ENCODE measurements at places on chromosomes 12 and 14.
A peak's percentile ranks its signal among the peaks of the same experiment; 100 is the strongest.

DNA sequence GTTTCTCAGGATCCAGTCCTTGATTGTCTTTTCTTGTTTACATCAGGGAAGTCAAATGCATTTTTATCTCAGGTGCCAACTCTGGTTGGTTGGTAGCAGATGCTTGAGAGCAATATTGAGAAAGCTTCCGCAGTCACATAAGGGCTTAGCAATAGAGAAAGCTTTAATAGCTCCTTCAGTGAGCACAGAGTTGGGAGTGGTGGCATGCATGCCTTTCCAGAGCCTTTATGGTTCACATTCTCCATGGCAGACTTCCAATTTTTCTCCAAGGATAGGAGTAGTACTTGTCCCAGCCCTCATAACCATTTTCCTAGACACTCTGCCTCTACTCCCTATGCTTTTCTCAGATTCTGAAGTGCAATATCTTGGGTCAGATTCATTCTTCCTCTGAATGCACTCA lies 280.4 kb downstream of the AEBP2 start:
- no peak for DNase-seq

DNA sequence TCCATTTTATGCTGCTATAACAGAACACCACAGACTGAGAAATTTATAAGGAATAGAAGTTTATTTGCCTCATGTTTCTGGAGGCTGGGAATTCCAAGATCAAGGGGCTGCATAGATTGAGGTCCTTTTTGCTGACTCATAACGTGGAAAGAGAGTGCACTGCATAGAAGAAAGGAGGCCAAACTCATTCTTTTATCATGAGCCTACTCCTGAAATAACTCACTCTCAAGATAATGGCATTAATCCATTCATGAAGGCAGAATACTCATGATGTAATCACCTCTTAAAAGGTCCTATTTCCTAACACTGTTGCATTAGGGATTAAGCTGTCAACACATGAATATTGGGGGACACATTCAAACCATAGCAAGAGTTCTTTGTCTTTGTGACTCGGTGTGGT lies 60.0 kb upstream of the FBXO33 start:
- no peak for DNase-seq

DNA sequence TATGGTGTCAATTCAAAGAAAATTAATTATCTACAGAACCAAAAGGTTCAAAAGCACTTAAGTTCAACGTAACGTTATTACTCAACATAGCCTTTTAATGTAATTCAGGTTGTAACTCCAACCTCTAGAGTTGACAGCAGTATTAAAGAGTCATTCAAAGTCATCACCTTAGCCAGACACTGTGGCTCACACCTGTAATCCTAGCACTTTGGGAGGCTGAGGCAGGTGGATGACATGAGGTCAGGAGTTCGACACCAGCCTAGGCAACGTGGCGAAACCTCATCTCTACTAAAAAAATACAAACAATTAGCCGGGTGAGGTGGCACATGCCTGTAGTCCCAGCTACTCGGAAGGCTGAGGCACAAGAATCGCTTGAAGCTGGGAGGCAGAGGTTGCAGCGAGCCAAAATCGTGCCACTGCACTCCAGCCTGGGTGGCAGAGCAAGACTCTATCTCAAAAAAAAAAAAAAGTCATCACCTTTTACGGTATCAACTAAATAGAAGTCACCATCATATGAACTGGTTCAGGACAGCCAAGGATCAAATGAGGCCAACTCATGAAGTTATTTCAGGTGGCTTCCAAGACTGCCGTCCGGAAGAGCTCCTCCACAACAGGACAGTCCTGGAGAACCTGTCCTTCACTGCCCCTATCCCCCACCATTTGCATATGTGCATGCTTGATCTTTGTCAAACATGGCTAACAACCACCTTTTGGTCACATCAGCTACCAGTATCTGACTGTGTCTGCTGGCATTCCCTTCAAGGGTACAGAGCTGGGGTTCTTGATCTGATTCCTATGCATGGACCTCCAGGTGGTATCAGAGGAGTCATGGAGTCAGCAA lies 4.2 kb downstream of the PPTC7 start:
- peak; percentile 28 for DNase-seq

DNA sequence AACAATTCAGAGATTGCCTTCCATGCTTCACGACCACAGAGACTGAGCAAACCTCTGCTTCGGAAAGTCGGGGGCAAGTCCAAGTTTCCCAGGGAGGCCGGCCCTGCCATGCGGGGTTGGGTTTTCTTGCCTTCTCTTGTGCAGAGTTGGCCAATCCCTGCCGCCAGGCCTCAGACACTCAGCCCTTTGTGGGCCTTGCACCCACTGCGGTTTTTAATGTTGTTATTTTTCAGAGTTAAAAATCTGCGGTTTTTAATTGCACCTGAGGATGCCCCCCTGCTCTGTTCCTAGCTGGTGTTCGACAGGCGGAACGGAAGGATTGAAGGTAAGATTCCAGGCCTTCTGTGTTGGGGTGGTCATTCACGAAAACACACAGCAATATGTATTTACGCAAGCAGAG lies 108.7 kb downstream of the CALM1 start:
- no peak for DNase-seq

GRCh38 chr12:132106921-132107320 lies 37.2 kb downstream of the DDX51 start:
- no peak for DNase-seq

DNA sequence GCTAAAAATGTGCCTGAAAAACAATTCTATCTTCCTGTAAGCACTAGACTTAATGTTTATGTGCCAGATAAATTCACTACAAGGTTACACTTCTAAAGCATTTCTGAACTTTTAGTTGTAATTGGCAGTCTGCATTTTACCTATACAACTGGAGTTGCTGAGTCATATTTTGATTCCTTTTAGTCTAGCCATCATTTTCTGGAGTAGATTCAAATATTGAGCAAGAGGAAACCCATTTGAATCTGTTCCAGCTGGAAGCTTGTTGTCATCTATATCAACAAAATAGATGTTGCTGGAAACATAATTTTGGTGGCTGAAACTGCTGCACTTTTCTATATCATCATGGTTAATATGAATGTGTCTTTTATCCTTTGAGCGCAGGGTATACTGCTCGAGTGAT lies 122.2 kb upstream of the CCDC175 start:
- no peak for DNase-seq

- DNase-seq = no peak
These were observed 730 bp downstream of the CLSTN3 start for GRCh38 chr12:7130701-7131501.

DNA sequence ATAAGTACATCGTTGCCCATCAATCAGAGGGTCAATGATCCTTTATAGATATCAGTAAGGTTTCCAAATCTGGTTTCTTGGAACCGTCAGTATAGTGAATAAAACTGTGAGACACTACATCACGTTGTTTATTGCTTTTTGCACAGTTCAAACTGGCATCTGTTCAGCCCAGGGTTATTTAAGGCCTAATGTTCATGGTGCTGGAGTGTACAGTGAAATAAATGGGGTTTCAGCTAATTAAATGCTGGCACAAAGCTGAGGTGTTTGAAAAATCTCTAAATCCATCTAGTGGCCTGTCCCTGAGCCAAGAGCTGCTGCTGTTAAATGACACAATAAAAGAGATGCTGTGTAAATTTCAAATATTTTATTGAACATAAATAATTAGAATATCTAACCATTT lies 69.9 kb downstream of the RPS29 start:
- DNase-seq = no peak

- DNase-seq = no peak
These were observed 47.3 kb upstream of the MED13L start for GRCh38 chr12:116324654-116325335.

DNA sequence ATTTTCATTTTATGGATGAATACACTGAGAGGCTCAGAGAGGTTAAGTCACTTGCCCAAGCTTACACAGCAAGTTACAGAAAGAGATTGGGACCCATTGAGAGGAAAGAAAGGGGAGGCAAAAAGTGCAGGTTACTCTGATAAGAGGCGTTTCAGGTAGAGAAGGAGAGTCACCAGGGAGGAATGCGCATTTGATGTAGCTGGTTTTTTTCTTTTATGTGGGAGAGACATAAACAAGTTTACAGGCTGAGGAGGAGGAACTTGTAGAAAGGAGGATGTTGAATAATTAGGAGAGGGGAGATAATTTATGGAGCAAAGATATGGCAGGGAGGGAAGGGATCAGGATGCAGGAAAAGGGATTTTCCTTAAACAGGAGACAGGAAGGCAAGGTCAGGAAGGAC lies 297.0 kb downstream of the PCNX1 start:
- no peak for DNase-seq

DNA sequence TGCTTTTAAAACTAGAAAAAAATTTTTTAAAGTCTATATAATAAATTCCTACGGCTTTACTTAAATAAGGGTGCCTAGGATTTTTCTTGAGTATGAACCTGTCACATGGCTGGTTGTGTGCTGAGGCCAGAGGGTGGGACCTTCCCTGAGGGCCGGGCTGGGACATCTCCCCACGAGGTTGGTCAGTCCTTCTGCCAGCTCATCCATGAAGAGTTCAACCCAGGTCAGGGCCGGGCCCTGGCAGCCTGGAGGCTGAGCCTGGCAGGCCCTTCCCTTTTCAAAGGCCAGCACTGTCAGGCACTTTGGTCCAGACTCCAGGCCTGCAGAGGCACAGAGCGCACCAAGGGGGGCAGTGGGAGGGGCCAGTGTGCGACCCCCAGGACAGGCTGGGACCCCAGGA lies 31.7 kb downstream of the TNFAIP2 start:
- no peak for DNase-seq

GRCh38 chr12:67088401-67089118 lies 180.6 kb upstream of the CAND1 start:
- no peak for DNase-seq

DNA sequence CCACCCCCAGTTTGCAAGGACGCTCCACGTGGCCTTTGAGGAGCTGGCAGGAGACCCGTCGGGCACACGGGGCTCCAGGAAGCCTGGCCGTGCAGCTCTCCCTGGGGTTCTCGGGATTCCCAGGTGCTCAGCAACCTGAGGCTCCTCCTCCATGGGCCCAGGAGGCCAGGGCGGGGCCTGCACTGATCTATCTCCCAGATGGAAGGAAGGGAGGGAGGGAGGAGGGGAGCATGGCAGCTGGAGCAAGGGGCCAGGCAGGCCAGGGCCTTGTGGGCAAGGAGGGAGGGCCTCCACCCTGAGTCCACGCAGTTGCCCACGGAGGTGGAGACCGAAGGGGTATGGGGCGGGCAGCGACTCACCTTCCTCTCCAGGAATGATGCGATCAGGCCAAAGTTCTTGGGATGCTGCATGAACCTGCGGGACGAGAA lies 127.3 kb downstream of the RFLNA start:
- DNase-seq = no peak

DNA sequence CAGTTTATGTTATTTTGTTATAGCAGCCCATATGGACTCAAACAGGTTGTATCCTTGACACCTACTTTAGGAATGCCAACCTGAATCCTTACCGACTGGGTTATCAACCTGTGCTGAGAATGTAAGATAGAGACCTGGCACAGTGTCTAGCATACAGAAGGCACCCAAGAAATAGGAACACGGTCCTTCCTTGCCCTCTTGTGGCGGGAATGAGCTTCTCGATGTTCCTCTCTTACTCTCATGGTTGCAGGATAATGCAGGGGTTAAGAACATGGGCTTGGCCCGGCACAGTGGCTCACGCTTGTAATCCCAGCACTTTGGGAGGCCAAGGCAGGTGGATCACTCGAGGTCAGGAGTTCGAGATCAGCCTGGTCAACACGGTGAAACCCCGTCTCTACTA lies 6.5 kb downstream of the C12orf43 start:
- DNase-seq = no peak

DNA sequence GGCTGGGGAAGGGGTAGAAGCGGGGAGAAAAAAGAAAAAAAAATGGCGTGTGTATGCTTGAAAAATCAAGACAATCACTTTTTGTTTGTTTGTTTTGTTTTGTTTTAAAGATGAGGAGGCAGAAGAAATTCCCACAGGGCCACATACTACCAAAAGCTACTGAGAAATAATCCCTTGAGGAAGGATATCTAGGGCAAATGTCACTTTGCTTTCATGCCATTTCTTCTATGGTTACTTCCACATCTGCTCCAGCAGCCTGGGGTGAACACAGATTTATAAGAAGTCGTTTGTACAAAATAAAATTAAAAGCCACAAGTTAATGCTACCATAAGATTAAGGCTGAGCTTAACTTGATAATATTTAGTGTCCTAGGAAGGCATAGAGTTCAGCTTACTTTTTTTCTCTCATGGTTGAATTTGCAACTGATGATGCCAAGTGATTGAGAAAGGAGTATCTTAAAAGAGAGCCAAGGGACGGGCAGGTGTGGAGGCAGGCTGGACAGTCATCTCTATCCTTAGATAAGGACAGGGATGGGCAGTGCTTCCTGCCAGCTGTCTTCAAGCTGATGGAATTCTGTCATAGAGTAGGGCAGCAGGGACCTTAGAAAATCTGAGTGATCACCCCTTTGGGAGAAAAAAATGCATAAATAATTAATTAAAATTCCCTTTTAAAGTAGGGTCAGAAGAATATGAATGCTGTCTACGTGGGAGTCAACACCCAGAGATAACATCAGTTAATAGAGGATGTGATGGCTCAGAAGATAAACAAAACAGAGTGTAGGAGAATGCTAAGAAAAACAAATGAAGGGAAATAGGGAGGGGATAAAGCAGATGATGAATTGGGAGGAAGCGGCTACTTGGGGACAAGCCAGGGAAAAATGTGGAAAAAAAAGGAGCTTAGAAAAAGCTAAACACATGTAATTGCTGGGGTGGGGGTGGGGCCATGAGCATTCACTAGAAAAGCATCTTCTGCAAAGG lies 57.1 kb downstream of the DYRK2 start:
- no peak for DNase-seq

GRCh38 chr14:65263177-65263788 lies 149.2 kb upstream of the FUT8 start:
- no peak for DNase-seq

DNA sequence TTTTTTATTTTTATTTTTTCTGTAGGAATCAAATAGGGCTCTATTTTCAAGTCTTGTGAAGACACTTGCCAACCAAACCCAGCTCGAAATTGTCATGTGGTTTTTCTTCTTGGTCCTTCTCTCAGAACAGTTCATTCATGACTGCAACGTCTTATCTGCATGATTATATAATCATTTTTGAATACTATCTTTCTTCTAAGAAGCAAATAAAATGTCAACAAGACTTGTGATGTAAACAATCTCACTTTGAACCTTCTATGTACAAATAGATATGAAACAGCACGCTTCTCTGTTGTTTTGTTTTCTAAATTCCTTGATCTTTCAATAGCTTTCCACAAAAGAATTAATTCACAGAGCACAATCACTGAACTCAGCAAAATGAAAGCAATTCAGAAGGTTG lies 320.7 kb downstream of the SOX5 start:
- DNase-seq = no peak
